ENCODE measurements at places on chromosomes 12 and 14. TPM values are rescaled to one million over a fixed set of nuclear protein-coding genes. Genes with fewer than 3 reads are reported as not detected.

- peaks cover 14% of the 10 kb centered on the region for H3K4me1 ChIP-seq
- H3K27me3 ChIP-seq, result no peaks in the 10 kb centered on the region
- no peak overlapping the region for H3K4me3 ChIP-seq
- no peak overlapping the region for H3K27ac ChIP-seq
- no peaks in the 10 kb centered on the region for H3K36me3 ChIP-seq
Observed at GRCh38 chr12:27843714-27844245, 63.7 kb upstream of the MANSC4 start.

DNA sequence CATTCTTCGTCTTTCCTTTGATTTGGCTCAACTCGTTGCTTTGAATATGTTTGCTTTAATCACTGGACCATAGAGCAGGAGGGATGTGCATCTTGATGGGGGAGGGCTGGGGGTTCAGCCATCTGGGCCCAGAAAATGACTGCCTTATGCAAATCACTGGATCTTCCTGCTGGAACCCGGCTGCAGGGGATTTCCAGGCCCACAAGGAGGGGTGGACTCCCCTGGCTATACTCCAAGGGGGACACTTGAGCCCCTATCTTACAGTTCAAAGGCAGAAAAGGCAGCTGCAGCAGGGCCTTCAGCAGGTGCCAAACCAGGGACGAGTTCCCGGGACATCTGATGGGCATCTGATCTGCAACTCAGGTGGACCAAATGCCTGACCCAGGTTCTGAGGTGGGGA is 122.5 kb downstream of the DICER1 start:
- H3K4me3 ChIP-seq, result no peak overlapping the region
- H3K4me1 ChIP-seq, result no peaks in the 10 kb centered on the region
- no peaks in the 10 kb centered on the region for H3K27me3 ChIP-seq
- DNase-seq, result no peak
- no peak overlapping the region for H3K27ac ChIP-seq

DNA sequence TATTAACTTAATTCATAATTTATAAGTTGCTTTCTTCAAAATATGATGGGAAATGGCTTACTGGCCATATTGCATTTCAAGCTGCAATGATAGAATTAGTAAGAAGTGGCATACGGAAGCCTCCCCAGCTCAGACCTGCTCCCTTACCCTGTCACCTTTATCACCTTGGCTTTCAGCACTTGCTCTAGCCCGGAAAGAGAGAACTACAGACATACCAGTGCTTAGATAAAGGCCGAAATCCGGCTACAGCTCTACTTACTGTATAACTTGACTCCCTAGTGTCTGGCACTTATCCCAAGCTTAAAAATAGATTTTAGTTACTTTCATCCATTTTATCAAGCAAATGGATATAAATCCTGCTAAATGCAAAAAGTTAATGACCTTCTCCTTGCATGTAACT is 42.5 kb downstream of the PKP2 start:
- H3K4me3 ChIP-seq, result no peak overlapping the region
- H3K27me3 ChIP-seq, result no peaks in the 10 kb centered on the region
- DNase-seq, result no peak
- no peak overlapping the region for H3K27ac ChIP-seq
- H3K36me3 ChIP-seq, result no peaks in the 10 kb centered on the region
- no peaks in the 10 kb centered on the region for H3K4me1 ChIP-seq

- DNase-seq, result no peak
- no peak overlapping the region for H3K4me3 ChIP-seq
- no peaks in the 10 kb centered on the region for H3K4me1 ChIP-seq
Observed at GRCh38 chr12:49253033-49253623, 11.8 kb upstream of the TUBA1C start.

DNA sequence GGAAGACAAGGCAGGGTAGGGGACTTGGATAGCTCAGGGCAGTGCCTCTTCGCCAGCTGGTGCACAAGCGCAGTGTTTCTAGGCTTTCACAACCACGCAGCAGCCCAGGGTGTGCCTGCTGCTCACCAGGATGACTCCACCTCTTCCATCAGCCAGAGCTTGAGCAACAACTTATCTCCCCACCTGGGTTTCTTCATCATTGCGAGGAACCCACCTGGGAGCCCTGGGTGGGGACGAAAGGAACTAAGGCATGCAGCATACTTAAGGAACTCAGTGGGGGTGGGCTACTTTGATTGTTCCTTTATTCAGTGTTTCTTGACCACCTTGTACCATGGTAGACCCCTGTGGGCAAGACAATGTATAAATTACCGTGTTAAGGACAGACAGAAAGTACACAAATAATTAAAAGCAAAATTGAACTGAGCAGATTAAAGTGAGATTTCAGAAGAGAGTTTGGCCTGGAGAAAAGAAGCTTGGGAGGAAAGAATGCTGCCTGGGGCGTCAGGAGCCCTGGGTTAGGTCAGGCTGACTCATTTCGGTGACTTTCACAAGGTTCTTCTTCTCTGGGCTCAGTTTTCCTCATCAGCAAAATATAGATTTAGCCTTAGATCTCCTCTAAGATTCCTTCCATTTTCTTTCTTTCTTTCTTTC is 22.9 kb downstream of the KRT18 start:
- H3K36me3 ChIP-seq, result no peaks in the 10 kb centered on the region
- no peak overlapping the region for H3K4me3 ChIP-seq
- peaks cover 18% of the 10 kb centered on the region for H3K4me1 ChIP-seq
- no peaks in the 10 kb centered on the region for H3K27me3 ChIP-seq
- no peak for DNase-seq

- H3K27ac ChIP-seq, result no peak overlapping the region
- peaks cover 6% of the 10 kb centered on the region for H3K4me1 ChIP-seq
- no peak for DNase-seq
Observed at GRCh38 chr12:12776261-12776660, 9.2 kb upstream of the APOLD1 start.

DNA sequence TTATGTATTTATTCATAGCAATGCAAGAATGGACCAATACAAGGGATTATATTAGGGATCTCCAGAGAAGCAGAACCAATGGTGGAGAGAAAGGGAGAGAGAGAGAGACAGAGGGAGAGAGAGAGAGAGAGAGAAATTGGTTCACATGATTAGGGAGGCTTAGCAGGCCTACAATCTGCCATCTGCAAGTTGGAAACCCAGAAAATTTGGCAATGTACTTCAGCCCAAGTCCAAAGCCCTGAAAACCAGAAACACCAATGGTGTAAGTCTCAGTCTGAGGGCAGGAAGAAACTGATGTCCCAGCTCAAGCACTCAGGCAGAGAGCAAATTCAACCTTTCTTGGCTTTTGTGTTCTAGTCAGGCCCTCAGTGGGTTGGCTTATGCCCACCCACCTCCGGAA is 48.7 kb upstream of the CMKLR1 start:
- no peak overlapping the region for H3K27ac ChIP-seq
- DNase-seq, result no peak
- H3K27me3 ChIP-seq, result no peaks in the 10 kb centered on the region
- no peaks in the 10 kb centered on the region for H3K36me3 ChIP-seq
- no peaks in the 10 kb centered on the region for H3K4me1 ChIP-seq
- no peak overlapping the region for H3K4me3 ChIP-seq

- no peaks in the 10 kb centered on the region for H3K4me1 ChIP-seq
- H3K27me3 ChIP-seq, result no peaks in the 10 kb centered on the region
- H3K27ac ChIP-seq, result no peak overlapping the region
- H3K4me3 ChIP-seq, result no peak overlapping the region
- H3K36me3 ChIP-seq, result no peaks in the 10 kb centered on the region
Observed at GRCh38 chr12:115597157-115597712, 680.3 kb downstream of the MED13L start.

Gene SLC10A1
- total RNA-seq, result not detected

Gene PLEKHD1
- total RNA-seq, result 0.87 TPM

Gene TIMM9
- 65.7 TPM for total RNA-seq

Gene DAO
- total RNA-seq, result not detected

Gene SLC5A8
- total RNA-seq, result not detected

Gene TTC9
- total RNA-seq, result 4.2 TPM

Gene BATF
- not detected for total RNA-seq

All from A673 (cell line).